ENCODE measurements at places on chromosomes 12 and 14.
A peak's percentile ranks its signal among the peaks of the same experiment; 100 is the strongest.

DNA sequence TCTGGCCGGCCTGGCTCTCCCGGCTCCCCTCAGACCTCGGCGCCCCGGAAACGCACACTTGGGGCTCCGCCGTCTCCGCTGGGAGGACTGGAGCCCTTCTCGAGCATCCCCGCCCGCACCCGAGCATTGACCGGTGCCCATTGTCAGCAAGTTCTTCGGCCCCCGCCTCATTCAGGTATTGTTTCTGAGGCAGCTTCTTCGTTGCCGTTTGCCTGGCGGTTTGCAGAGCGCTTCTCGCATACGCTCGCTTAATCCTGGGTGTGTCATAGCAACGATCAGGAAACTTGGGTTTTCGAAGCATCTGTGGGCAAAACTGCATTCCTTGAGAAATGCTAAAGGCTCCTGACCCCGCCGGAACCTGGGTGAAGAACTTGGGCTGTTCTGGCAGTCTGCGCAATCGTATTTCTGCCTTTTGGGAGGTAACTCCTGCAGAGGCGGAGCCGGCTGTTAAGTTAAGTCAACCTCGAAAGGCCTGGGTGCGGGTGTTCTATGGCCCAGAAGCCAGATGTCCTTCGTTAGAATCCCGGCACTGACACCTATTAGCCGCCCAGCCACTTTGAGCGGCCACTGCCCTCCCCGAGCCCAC lies 518 bp downstream of the GSKIP start:
- peak; percentile 15 for DNase-seq

DNA sequence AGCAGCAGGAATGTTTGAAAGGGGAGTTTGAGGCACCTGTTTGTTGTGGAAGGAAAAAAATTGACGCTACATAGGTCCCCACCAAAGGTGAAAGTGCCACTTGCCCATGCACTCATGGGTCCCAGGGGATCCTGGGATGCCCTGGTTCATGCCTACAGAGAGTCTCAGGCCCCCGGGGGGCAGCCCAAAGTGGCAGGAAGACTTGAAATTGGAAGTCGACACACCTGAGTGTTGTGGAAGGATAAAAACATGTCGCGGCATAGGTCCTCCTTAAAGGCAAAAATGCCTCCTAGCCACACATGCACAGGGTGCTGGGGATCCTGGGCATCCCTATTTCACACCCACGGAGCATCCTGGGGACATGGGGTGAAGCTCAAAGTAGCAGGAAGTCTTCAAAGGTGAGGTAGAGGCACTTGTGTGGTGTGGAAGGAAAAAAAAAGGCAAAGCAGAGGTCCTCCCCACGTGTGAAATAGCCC lies 576.1 kb downstream of the ALG10 start:
- DNase-seq = no peak

DNA sequence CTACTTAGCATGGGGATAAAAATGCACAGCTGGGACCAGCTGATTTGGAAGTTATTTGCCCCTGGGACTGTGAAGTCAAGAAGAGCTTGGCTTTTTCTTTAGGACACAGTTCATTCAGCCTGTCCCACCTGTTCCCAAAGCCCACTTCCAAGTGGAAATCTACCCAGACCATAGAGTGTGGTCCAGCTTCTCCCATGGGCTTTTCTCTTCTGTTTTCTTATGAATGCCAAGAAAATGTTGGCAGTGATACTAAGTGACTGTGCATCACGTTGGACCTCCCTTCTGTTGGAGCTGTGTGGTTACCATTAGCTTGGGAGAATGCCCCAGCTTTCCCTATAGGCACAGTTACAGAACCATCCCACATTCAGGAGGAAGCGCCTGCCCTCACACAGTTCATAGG lies 89.4 kb downstream of the NT5DC3 start:
- no peak for DNase-seq

DNA sequence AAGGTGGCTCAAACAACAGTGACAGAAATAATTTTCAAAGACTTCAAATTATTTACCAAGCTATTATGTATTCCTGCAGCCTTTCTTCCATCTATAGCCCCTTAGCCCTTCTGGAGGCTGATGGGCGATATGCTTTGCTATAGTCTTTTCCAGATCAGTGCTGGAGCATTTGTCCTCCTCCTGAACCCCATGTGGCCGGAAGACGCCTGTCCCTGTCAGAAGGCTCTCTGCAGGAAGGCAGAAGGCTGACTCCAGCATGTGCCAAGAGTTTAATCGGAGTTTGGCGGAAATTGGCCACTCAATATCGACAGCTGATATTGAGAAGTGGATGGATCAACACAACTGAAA lies 49.3 kb upstream of the MAX start:
- DNase-seq = no peak

DNA sequence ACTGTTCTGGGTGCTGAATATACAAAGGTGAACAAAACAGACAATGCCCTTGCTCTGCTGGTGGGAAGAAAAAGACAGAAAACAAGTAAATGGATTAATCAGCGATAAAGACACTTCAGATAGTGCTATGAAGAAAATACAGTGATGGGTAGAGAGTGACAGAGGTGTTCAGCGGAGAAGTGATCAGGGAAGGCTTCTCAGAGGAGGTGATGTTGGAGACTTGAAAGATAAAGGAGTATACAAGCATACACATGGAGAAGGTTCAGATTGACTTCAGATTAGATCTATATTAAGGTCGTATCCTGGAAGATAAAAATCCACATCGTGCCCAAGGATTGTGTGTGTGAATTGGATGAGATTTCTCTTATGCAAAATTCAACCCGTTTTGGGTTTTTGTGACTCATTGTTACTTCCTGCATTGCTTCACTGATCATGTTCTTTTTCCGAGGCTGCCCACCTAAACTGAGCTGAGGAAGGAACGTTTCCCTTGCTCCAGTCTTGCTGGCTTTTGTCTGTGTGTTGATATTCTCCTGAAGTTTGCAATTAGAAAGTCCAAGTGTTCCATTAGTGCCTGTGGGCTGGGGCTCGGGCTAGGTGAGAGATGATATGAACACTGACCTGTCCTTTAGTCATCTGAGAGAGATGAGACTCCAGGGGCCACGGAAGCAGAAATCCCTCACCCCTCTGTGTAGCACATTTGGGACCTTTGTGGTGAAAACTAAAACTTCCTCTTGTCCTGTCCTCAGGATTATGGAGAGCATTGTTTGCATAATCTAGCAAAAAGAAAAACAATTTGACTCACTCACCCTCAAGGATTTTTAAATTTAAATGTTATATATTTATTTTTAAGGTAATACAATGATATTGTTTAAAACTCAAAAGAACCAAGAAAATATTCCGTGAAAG lies 27.6 kb downstream of the PLXNC1 start:
- no peak for DNase-seq

GRCh38 chr12:49232940-49233841 lies 31.7 kb upstream of the TUBA1C start:
- DNase-seq = peak; percentile 89

DNA sequence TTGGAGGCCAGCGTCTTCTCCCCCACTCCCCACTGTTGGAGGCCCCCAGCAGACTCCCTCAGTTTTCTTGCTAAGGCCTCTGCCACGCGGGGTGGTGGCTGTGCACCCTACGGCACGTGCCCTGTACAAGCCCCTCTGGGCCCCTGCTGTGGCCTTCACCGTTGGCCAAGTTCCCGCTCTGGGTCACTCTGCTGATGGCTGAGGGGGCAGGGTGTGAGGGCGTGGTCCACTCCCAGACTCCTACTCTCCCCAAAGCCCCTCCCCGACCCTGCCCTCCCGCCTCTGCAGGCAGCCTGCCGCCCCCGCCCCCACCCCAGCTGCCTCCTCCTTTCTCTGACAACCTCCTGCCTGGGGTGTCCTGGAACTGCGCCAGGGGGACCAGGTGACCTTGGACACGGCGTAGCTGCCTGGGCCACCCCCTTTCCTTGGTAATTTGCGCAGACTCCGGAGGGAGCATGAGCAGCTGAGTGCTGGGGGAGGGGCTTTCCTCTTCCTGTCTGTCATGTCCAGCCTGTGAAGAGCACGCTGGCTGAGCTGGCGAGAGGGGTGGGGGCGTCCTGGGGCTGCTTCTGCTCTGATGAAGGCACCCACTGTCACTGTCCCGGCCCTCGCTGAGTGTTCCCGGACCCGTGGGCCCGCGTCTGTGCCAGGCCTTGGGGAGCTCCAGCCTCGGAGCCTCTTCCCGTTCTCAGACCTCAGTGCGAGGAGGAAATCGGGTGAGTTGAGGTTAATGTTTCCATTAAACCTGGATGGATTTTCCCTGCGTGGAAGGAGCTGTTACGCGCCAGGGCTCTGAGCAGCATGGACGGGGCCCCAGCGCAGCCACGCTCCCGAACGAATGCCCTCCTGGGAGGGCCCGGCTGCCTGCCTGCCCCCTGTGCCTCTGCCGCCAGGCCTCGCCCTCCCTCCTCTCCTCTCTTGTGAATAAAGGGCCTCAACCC lies 85.0 kb downstream of the KIF26A start:
- no peak for DNase-seq

- DNase-seq = no peak
Measured at GRCh38 chr12:117189725-117190209, 503 bp downstream of the FBXO21 start.

- no peak for DNase-seq
Measured at GRCh38 chr12:58877243-58877743, 43.0 kb downstream of the LRIG3 start.

- no peak for DNase-seq
Measured at GRCh38 chr14:76293221-76293620, 82.7 kb upstream of the ESRRB start.

- no peak for DNase-seq
Measured at GRCh38 chr14:54472315-54472714, 16.5 kb downstream of the GMFB start.

- no peak for DNase-seq
Measured at GRCh38 chr14:61559641-61560201, 135.6 kb upstream of the HIF1A start.

DNA sequence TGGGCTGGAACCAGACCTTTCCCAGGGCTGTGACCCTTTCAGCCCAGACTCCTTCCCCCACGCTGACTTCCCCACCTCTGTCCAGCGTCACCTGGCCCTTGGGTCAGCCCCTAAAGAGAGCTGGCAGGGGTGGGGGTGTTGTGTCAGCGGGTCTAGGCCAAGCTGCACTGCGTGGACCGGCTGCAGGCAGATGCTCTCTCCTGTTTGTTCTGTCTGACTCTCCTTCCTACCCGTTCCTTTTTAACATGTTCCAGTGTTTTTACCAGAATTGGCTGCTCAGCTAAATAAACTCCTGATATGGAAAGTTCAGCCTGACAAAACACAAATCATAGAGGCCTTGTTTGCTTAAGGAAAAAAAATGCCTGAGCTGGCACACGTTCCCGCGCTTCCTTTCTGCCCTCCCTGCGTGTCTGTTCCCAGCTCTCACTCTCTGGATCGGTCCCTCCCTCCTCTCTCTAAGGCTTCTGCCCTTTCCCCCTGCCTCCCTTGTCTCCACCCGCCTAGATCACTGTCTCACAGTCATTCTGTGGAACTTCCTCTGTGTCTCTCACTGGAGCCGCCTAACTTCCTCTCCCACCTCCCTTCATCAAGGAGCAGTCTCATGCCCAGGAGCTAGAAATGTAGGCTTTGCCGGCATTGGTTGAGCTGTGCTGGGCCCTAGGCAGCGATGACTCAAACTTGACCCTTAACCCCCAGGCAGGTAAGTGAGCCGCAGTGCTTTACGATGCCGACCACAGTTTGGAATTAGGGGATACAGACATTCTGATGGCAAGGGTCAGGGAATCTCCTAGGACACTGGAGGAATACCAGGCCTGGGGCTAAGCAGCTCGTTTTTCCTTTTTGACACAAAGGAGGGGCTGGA lies 15.5 kb upstream of the MLXIP start:
- DNase-seq = peak; percentile 49

GRCh38 chr14:37326434-37326833 lies 128.7 kb downstream of the MIPOL1 start:
- DNase-seq = no peak

GRCh38 chr14:73238424-73238852 lies 1.1 kb downstream of the PAPLN start:
- no peak for DNase-seq

- DNase-seq = no peak
Measured at GRCh38 chr12:33180918-33181317, 258.7 kb downstream of the SYT10 start.

GRCh38 chr14:103395244-103395643 lies 10.0 kb downstream of the MARK3 start:
- DNase-seq = no peak

GRCh38 chr12:43893670-43894069 lies 57.8 kb downstream of the TMEM117 start:
- DNase-seq = no peak

- no peak for DNase-seq
Measured at GRCh38 chr12:39368891-39369290, 74.0 kb downstream of the KIF21A start.

DNA sequence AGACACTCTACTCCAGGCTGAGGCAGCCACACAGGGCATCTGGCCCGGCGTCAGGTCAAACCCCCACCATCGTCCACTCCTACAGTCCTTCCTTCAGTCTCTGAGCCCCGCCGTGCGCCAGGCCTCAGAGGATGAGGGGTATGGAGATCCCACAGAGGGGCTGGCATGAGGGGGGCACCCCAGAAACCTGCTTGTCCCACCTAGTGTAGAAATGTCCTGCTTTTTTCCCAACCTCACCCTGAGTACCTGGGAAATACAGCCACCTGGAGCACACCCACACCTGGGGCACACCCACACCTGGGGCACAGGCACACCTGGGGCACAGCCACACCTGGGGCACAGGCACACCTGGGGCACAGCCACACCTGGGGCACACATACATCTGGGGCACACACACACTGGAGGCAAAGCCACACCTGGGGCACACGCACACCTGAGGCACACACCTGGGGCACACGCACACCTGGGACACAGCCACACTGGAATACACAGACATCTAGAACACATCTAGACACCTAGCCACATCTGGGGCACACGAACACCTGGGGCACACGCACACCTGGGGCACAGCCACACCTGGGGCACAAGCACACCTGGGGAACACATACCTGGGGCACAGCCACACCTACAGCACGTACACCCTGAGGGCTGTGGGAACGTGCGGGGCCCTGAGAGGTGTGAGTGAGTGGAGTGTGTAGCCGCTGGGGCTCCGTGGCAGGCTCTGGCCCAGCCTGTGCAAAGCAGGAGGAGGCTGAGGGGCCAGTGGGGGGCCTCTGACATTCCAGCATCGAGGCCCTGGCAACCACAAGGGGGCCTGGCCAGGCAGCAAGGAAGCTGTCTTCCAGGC lies 18.4 kb downstream of the AKT1 start:
- no peak for DNase-seq

DNA sequence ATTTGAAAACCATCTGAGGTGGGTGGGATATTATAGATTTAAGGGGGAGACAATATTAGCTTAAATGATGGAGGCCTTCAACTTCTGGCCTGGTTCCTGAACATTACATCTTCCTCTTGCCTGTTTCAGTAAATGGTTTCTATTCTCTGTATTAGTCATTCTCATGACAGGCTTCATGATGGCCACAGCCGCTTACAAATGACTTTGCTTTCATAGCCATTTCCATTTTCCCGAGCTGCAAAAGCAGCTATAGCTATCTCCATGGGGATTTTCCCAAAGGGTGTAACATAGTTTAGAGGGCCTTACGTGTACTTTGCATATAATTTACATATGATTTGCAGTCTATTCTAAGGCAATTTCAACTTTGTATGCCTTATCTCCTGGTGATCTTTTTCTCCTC lies 121.8 kb downstream of the NRXN3 start:
- no peak for DNase-seq

- DNase-seq = no peak
Measured at GRCh38 chr12:6563448-6564050, 4.5 kb downstream of the NOP2 start.
